ENCODE measurements at places on chromosomes 1 and 21.

DNA sequence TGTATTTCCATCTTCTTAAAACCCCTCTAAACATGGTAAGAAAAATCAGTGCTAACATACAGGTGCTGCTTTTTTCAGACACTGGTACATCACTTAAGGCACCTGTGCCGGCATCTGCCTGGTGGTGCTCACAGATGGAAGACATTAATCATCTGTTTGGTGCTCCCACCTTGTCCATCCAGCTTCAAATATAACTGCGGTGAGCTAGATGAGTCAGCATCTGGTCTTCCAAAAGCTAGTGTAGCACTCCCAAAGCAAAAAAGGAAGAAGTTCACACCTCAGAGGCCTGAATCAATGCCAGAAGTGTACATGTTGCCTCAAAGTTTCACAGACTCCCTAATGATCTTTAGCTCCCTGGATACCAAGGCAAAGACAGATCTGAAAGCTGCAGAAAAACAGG lies 44.4 kb downstream of the TM2D1 start:
- no peak for DNase-seq

DNA sequence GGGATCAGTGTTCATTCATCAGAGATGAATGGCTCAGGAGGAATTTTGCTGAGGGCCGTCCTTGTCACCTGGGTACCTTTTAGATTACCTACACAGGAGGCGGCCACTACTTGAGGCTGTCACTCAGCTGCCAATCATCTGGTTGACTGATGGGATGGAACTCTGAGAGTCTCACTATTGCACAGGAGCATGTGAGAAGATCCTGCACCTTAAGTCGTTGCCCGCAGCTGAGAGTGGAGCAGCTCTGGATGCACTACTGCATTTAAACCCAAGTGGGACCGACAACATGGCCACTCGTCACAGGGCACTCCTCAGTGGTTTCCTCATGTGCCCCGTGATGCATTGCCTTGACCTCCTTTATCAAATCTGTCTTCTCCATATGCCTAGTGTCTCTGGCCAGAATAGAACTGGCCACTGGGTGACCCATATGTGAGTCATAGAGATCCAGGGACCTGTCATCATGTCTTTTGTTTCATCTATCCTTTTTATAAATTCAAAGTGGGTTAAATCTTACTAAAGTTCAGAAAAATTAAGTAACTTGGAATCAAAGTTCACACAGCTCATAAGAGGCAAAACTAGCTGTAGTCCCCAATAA lies 165.5 kb downstream of the ZSCAN20 start:
- no peak for DNase-seq

DNA sequence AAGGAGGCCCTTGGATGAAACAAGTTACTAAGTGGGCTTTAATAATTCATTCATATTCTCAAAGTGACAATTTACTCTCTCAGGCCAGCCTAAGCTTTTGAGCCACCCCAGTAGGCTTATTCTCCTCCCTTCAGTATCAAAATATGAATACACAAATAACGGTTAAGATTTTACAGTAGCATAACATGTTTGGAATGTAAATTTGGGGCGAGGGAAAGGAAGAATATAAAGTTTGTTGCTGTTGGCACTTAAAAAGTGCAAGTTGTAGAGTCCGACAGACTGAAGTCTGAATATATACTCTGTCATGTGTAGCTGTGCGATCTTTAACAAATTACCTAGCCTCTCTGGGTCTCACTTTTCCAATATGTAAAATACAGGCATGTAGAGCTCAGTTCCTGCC lies 22.6 kb upstream of the MYSM1 start:
- no peak for DNase-seq

DNA sequence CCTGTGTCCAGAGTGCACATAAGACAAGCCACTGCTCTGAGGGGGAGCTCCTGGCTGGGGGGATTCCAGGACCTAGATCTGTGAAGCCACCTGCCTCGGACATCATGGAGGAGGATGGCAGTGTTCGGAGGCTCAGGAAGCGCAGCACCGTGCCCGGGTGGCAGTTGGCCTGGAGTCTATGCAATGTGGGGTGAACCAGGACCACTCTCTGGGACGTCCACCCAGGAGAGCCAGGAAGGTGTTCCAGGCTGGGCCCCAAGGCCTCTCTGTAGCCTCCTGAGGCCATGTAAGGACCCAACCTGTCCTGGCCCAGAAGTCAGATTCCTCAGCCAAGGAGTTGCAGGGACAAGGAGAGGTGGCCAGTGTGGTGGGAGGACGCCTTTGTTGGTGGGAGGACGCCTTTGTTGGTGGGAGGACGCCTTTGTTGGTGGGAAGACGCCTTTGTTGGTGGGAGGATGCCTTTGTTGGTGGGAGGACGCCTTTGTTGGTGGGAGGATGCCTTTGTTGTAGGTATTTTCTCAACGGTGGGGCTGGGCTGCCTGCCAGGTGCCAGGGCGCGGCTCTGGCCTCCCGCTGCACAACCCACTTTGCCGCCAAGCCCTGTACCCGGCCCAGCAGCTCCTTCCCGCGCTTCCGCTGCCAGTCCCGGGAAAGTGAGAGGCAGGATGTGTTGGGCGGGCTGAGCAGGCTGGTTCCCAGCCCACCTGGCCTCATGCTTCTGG lies 30.6 kb upstream of the BMP8B start:
- DNase-seq, result no peak

- no peak for DNase-seq
These were observed 332.9 kb upstream of the FMN2 start for GRCh38 chr1:239758756-239759155.

DNA sequence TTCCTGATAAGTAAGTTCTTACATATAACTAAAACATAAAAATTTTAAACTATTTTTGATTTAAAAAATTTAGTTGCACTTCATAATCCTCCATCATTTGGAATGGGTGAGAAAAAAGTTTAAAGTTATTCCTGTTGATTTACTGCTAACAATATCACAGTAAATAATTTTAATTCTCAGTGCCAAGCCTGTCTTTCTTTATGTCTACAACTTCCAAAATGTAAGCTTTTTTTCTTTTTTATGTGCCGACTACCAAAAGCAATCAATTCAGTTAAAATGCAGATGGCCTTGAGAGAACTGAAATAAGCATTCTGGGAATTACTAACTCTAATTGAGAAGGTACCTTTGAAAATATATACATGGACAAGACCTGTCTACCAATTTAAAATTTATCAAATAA lies 1224.3 kb upstream of the B3GALT2 start:
- DNase-seq, result no peak

GRCh38 chr1:1189111-1189510 lies 15.4 kb downstream of the TTLL10 start:
- DNase-seq, result no peak

DNA sequence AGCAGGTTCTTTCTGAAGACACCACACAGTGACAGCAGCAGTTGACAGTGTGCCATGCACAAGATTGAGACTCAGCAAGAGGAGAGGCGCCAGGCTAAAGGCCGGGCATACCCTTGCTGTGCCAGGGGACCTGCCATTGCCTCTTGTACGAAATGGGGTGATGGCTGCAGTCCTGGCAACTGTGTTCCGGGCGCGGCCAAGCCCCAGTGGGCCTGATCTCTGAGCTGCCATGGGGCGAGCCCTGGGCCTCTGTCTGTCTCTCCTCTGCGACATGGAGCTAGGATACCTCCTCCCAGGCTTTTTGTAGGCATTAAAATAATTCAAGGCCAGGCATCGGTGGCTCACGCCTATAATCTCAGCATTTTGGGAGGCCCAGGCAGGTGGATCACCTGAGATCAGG lies 9.6 kb upstream of the TRAPPC10 start:
- DNase-seq, result no peak

DNA sequence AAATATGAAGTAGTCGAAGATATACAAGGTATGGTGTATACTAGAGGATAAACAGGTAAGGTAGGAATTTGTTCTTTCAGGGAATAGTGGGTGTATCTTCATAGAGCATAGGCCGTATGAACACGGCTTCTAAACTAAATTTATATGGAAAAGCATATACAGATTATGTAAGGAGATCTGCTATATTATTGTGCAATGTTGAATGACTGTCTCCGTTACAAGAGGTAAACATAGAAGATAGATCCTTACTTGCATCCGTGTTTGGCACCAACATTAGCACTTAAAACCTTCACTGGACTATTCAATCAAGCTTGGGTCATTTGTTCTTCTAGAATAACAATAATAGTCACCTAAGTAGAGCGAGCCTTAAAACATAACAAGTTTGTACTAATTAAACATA lies 45.9 kb downstream of the CLEC20A start:
- no peak for DNase-seq

GRCh38 chr1:183023146-183023600 lies at the start of gene LAMC1:
LAMC1 (plus strand) TSS chr1:183023420; CDS start chr1:183023717, 297 bp downstream.
- DNase-seq, result no peak

GRCh38 chr1:200354243-200354642 lies 55.6 kb downstream of the ZNF281 start:
- DNase-seq, result no peak

DNA sequence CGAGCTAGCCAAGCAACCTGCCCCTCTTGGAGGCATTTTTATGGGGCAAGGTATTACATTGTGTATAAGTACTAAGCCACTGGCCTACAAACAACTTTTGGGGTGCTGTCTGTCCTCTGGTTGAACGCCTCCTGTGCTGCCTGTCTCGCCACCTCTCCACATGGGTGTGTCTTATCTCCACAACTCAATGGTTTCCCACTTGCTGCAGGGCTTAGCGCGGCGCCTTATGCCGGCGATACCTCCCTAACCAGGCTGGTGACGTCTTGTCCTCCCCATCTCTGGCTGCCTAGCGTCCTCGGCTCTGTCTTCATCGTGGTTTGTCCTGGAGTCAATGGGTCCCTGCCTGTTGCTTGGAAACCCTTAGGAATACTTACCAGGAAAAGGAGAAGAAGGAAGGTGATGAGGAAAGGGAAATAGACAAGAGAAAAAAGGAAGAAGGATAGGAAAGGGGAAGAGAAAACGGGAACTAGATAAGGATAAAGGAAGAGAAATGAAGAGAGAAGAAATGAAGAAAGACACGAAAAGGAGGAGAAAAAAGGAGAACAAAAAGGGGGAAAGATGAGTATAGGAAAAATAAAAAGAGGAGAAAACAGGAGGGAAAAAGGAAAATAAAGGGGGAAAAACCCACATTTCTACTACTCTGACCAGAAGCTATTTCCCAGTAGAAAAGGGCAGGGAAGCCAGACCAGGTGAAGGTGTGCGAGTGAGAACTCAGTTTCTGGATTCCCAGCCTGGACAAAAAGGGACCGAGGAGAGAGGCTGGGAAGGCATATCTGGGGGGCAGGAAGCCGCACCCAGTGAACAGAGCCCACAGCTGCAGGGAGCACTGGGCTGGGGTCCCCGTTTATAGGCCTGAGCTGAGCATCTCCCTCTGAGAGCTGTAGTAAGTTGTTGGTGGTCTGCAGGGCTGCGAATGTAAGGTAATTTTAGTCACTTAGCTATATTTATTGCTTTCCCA lies 86.2 kb downstream of the CLIC6 start:
- no peak for DNase-seq

DNA sequence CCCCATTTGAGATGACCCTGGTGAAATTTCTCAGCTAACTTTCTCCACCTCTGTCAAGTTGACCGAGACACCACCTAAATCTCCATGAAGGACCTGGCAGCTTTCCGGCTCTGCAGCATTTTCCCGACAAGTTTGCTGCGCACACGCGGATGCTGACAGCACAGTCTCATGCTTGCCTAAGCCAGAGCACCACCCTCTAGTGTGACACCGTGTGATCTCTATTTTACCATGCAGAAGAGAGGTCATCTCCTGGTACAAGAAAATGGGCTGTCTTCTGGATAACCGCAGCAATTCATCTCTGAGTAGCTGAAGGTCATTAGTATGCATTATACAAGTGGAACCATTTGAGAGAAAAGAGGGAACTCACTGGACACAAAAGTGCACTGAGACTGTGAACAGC lies 38.9 kb upstream of the H6PD start:
- DNase-seq, result no peak

- no peak for DNase-seq
These were observed 721 bp downstream of the LRRIQ3 start for GRCh38 chr1:74197255-74197654.

DNA sequence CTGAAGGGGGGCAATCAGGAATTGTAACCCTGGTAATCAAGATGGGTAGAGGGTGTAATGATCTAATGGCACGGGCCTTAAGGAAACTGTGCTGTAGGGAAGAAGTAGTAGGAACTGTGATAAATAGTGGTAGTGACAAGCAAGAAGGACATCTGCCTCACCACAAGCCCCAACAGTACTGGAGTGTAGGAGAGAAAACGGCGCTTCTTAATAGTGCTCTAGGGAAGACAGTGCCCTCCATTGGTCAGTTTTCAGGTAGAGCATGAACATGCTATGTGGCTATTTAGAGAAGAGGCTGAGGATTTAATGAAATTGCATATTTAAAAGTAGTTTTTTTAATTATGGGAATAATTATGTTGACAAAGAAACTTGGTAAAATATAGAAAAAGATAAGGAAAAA lies 32.2 kb downstream of the SLC30A7 start:
- DNase-seq, result no peak

- DNase-seq, result no peak
These were observed 134.3 kb downstream of the ZP4 start for GRCh38 chr1:237756304-237756967.

GRCh38 chr1:154353460-154353904 lies 28.2 kb downstream of the ATP8B2 start:
- DNase-seq, result no peak

GRCh38 chr1:110520827-110521226 lies 1.9 kb upstream of the KCNA10 start:
- no peak for DNase-seq

GRCh38 chr1:218456444-218456843 lies 111.3 kb downstream of the TGFB2 start:
- no peak for DNase-seq

DNA sequence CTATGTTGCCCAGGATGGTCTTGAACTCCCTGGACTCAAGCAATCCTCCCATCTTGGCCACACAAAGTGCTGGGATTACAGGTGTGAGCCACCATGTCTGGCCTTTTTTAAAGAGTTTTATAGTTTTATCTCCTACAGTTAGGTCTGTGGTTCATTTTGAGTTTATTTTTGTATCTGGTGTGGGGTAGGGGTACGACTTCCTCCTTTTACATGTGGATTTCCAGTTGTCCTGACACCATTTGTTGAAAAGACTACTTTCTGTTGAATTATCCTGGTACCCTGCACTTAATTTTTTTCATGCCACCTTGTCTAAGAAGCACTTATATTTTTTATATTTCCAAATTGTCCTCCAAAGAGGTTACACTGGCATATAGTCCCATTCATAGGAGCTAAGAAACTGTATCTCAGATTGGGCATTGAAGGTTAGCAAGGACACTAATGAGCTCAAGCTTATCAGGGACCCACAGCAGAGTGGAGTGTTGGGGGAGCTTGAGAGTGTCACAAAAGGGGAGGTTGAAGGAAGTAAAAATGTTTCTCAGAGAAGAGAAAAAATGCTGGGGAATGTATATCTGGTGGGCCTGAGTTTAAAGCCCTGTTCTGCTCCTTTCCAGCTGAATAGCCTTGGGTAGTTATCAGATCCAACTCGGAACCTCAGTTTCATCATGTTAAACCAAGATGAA lies 23.4 kb upstream of the MEF2D start:
- no peak for DNase-seq

- no peak for DNase-seq
These were observed 26.2 kb downstream of the TRIM67 start for GRCh38 chr1:231188072-231188471.

DNA sequence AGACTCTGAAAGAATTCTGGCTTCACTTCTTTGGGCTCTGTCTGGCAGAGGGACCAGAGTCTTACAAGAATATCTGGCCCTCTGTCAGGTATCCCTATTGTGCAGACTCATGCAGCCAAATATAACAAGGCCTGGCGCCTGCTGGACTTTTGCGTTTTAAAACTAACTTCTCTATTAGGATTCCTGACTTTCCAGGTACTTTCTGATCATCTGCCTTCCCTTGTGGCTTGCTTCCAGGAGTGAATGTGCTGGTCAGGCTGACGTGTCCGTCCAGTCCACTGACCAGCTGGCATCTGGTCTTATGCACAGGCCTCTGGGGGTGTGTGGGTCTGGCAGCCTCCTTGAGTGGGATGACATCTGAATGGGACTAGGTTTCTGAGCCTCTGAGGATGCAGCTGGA lies 8.6 kb upstream of the RAB29 start:
- DNase-seq, result no peak
